ENCODE measurements at places on chromosomes 7 and 10. TPM values are rescaled to one million over a fixed set of nuclear protein-coding genes. Genes with fewer than 3 reads are reported as not detected.

Gene RSPH10B2
- polyA plus RNA-seq, result 55.8 TPM

Gene ZPBP
- polyA plus RNA-seq, result 286 TPM

Gene GIMAP7
- polyA plus RNA-seq, result 3.4 TPM

Gene SLC37A3
- 23.8 TPM for polyA plus RNA-seq

Gene ATRNL1
- polyA plus RNA-seq, result 32.4 TPM

Gene SLC16A12
- 2.8 TPM for polyA plus RNA-seq

Gene FBXL15
- polyA plus RNA-seq, result 9.2 TPM

Gene JCAD
- polyA plus RNA-seq, result 57.4 TPM
